ENCODE measurements at places on chromosomes 13 and 19. TPM values are rescaled to one million over a fixed set of nuclear protein-coding genes. Genes with fewer than 3 reads are reported as not detected.
A peak's percentile ranks its signal among the peaks of the same experiment; 100 is the strongest.

The KLK15 gene
- total RNA-seq: not detected

The POLD1 gene
- 28.2 TPM for total RNA-seq

The FFAR1 gene
- total RNA-seq: not detected

The ZNF468 gene
- total RNA-seq: 19.2 TPM

The NAA16 gene
- total RNA-seq: 42.2 TPM

GRCh38 chr19:33514885-33515551, 6.6 kb downstream of the PEPD start:
- no peaks in the 10 kb centered on the region for H3K27me3 ChIP-seq
- no peaks in the 10 kb centered on the region for H3K36me3 ChIP-seq
- no peaks in the 10 kb centered on the region for H3K4me1 ChIP-seq
- H3K4me3 ChIP-seq: no peak overlapping the region

DNA sequence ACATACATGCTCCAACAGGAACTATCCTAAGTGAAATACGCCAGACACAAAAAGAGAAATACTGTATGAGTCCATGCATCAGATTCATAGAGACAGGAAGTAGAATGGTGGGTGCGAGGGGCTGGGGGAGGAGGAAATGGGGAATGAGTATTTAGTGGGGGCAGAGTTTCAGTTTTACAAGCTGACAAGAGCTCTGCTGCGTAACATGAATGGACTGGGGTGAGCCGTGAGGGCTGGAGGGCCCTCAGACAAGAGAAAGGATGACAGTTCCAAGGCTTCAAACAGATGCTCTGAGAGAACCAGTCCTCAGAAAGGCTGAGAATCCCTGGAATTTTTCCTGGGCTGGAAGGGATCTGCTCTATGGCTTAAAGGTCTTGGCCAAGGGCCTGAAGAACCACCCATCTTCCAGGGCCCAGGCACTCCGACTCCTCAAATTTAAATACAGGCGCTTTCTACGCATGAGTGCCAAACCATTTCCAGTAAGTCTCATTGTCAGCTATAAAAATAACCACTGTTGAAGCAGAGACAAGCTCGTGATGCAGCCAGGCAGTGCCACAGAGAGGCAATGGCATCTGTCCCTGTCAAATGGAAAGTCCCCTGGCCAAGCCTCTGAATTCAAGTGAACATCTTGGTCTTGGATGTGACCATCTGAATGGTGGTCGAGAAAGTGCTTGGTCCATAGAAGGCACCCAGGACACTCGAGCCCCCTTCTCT, 17.5 kb downstream of the KLF2 start:
- peaks cover 59% of the 10 kb centered on the region for H3K4me1 ChIP-seq
- no peaks in the 10 kb centered on the region for H3K36me3 ChIP-seq
- H3K27me3 ChIP-seq: no peaks in the 10 kb centered on the region
- DNase-seq: no peak
- peak overlapping the region; percentile 24 for H3K27ac ChIP-seq
- H3K4me3 ChIP-seq: no peak overlapping the region

DNA sequence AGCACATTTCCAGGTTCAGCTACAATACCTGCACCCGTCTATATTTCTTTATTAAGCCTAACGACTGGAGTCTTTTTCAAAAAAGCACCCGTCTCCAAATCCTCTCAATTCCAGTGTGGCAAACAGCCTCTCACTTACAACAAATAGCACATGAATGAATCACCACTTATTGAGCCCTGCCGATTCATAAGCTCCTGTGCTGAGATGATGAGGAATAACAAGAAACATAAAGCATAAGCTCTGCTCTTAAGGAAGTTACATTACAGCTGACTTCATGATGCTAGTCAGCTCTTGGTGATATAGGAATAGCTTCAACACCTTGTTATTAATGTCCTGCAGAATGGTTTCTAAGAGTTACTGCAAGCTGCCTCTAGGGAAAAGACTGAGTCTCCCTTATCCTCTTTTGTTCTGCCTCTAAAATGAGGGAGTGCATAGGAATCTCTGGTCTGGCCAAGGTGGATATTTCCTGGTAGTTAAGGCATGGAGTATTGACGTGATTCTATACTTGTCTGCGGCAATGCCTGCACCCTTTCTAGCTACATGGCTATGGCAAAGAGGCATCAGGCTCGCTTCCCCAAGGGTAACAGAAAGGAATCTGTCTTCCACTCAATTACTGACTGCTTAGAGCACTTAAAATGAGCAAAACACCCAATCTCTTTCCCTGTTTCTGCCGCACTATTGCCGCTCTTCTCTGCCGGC, 195.7 kb downstream of the KLF12 start:
- H3K4me3 ChIP-seq: no peak overlapping the region
- no peak for DNase-seq
- peaks cover 4% of the 10 kb centered on the region for H3K4me1 ChIP-seq

DNA sequence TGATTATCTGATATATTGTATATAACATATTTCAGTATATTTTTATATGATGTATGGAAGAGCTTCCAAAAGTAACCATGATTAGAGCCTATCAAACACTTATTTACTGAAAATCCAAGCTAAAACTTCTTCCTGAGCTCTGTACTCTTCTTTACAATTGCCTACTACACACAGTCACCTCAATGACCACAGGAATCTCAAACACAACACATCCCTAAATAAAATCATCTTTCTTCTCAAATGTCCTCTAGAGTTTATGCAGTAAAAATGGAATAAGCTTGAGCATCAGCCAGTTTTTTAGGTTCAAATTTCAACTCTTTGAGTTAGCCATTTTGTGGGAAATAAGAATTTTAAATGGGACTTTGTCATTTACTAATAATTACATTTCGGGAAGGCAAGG, 102.6 kb upstream of the FNDC3A start:
- H3K4me1 ChIP-seq: no peaks in the 10 kb centered on the region
- DNase-seq: no peak
- no peaks in the 10 kb centered on the region for H3K36me3 ChIP-seq
- no peaks in the 10 kb centered on the region for H3K27me3 ChIP-seq

- no peak for DNase-seq
- H3K4me3 ChIP-seq: no peak overlapping the region
- no peaks in the 10 kb centered on the region for H3K4me1 ChIP-seq
- no peaks in the 10 kb centered on the region for H3K27me3 ChIP-seq
Measured at GRCh38 chr13:107461751-107462150, 753.6 kb downstream of the LIG4 start.

- no peak overlapping the region for H3K27ac ChIP-seq
- no peaks in the 10 kb centered on the region for H3K27me3 ChIP-seq
- no peak for DNase-seq
Measured at GRCh38 chr13:44938854-44939253, 50.4 kb downstream of the NUFIP1 start.

DNA sequence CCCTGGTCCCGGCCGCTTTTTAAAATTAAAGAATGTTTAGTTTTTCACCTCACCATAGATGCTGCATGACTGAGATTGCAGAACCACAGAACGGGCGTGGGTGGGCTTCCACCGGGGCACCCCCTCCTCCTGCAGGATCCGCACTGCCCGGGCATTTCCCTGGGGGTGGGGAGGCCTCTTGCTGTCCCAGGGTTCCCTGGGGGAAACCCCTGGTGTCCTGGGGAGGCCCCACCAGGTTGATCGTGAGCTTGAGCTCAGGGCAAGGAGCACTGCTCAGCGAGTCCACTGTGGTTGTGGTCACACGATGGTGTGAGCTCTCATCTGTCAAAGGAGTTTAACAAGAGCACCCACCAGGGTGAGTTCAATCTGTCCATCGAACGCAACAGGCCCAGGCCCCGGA, 11.4 kb upstream of the TCF3 start:
- peaks cover 14% of the 10 kb centered on the region for H3K4me1 ChIP-seq
- H3K27ac ChIP-seq: no peak overlapping the region
- no peak for DNase-seq

DNA sequence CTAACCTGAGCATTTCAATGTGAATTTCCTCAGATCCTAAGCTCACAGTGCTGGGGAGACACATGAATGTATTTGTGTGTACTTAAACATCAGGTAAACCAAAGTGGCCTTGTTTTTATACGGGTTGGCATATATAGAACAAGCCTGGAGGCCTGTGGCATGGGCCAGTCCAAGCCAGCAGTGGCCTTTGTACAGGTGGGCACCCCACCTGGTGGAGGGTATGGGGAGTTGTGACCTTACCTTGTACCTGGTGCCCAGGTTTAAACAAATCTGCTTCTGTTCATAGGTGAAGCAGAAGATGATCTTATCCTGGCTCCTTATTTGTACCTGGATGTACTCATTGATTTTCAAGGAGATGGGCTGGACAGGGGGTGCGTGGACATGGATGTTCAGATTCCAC, 71.0 kb downstream of the ERICH6B start:
- H3K4me1 ChIP-seq: no peaks in the 10 kb centered on the region
- no peak for DNase-seq
- H3K36me3 ChIP-seq: no peaks in the 10 kb centered on the region
- no peaks in the 10 kb centered on the region for H3K27me3 ChIP-seq
- no peak overlapping the region for H3K27ac ChIP-seq
- no peak overlapping the region for H3K4me3 ChIP-seq

GRCh38 chr19:46815833-46816627, 27.6 kb upstream of the SLC1A5 start:
- peaks cover 7% of the 10 kb centered on the region for H3K4me1 ChIP-seq
- H3K4me3 ChIP-seq: no peak overlapping the region
- DNase-seq: no peak
- H3K27ac ChIP-seq: no peak overlapping the region
- H3K36me3 ChIP-seq: no peaks in the 10 kb centered on the region

- no peak overlapping the region for H3K4me3 ChIP-seq
- no peaks in the 10 kb centered on the region for H3K4me1 ChIP-seq
- H3K36me3 ChIP-seq: no peaks in the 10 kb centered on the region
- peak; percentile 44 for DNase-seq
Measured at GRCh38 chr13:50156561-50157127, 141.4 kb downstream of the KCNRG start.

DNA sequence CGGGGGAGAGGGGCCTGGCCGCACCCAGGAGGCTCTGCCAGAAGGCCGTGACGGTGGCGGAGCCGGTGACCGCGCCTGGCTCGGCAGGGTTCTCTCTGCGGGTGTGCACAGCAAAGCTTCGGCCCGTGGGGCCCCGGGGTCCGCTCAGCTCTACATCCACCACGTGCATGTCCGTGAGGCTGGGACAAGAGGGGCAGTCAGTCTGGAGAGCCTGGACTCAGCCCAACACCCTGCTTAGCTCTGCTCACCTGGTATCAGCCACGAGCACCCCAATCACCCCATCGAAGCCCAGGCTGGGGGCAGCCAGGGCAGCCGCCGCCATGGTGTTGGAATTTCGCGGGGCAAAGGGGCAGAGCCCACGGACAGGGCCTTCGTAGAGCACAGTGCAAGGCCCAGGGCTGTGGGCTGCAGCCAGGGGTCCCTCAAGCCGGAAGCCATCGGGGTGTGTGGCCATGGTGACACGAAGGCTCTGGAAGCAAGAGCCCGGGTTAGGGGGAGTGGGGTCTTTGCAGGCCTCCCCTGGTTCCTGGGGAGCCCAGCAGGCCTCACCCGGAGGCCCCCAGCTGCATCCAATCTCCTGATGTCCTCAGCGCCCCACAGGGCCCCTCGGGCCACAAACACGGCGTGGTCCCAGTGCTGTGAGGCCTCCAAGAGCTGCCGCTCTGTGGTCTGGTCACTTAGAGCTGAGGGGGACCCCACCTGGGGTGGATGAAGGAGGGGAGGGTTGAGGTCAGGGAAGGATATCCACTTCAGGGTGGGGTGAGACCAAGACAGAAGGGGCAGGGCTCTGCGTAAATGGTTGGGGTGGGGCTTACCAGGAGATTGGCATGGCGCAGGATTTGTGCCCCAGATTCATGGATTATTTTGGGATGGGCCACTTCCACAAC, 1.4 kb downstream of the ASPDH start:
- H3K4me1 ChIP-seq: peaks cover 6% of the 10 kb centered on the region
- no peak overlapping the region for H3K4me3 ChIP-seq
- no peak overlapping the region for H3K27ac ChIP-seq
- no peaks in the 10 kb centered on the region for H3K27me3 ChIP-seq
- no peaks in the 10 kb centered on the region for H3K36me3 ChIP-seq

- no peaks in the 10 kb centered on the region for H3K36me3 ChIP-seq
- peak overlapping the region; percentile 100 for H3K27ac ChIP-seq
- no peaks in the 10 kb centered on the region for H3K4me1 ChIP-seq
- H3K4me3 ChIP-seq: peak overlapping the region; percentile 48
- DNase-seq: peak; percentile 83
- no peaks in the 10 kb centered on the region for H3K27me3 ChIP-seq
Measured at GRCh38 chr19:13846557-13847406, 30.2 kb upstream of the NANOS3 start.

DNA sequence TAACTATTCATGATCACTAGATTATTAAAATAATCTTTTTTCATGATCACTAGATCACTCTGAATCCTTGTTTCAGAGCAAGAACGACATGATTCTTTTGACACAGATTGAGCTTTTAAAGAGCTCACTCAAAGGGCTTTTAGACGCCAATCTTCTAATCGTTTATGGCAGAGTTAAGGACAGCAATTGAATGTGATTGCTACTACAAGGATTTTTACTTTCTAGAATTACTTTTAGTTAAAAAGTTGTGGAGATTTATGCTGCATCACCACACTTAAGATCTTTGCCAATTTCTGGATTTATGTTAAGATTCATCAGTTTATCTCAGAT, 1.3 kb downstream of the EXOSC8 start:
- DNase-seq: no peak
- no peak overlapping the region for H3K27ac ChIP-seq
- no peaks in the 10 kb centered on the region for H3K27me3 ChIP-seq
- no peak overlapping the region for H3K4me3 ChIP-seq

All from tibial nerve (tissue), 4 donors.